ENCODE measurements at places on chromosomes 5 and 9.

GRCh38 chr9:134886413-134886913, 5.9 kb downstream of the FCN2 start:
- no peak for DNase-seq

- no peak for DNase-seq
These were observed 8.1 kb downstream of the BARHL1 start for GRCh38 chr9:132590318-132591182.

- DNase-seq, result no peak
These were observed 35.3 kb upstream of the SPRY4 start for GRCh38 chr5:142360051-142360498.

- DNase-seq, result no peak
These were observed 14.8 kb downstream of the RBM27 start for GRCh38 chr5:146218168-146218567.

GRCh38 chr9:92894711-92895362, 17.0 kb upstream of the ZNF484 start:
- DNase-seq, result no peak

GRCh38 chr9:123821619-123822018, 108.3 kb downstream of the DENND1A start:
- no peak for DNase-seq

GRCh38 chr9:135815830-135816650, 91.3 kb downstream of the CAMSAP1 start:
- no peak for DNase-seq

GRCh38 chr5:67774267-67774552, 441.3 kb upstream of the PIK3R1 start:
- no peak for DNase-seq

DNA sequence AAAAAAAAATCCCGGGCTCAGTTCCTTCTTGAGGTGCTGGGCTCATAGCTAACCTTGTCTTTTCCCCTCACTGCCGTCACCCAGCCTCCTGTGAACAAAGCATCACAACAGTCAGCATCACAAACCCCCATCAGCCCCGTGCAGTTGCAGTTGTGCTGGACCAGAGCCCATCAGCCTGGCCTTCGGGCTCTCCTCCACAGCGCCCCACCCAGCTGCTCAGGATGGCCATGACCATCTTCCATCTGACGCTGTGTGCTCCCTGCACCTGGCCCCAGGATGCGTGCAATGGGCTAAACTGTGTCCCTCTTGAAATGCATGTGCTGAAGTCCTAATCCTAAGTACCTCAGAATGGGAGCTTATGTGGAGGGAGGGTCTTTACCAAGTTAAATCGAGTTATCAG, 48.1 kb downstream of the NSUN2 start:
- no peak for DNase-seq

All from iPS DF 19.7 (cell line).